Mucosa of descending colon (tissue), 3 donors: ENCODE measurements at places on chromosomes 4 and X. TPM values are rescaled to one million over a fixed set of nuclear protein-coding genes. Genes with fewer than 3 reads are reported as not detected.

PPP2R2C gene
- total RNA-seq: 0.41 TPM

TMEM128 gene
- 20.7 TPM for total RNA-seq

PABPC4L gene
- total RNA-seq: 0.70 TPM

LAMP2 gene
- 75.1 TPM for total RNA-seq

TLR8 gene
- total RNA-seq: 2.3 TPM

TMEM150C gene
- 9.4 TPM for total RNA-seq

USP17L12 gene
- not detected for total RNA-seq

FGG gene
- total RNA-seq: not detected

CFAP99 gene
- total RNA-seq: 1.2 TPM

UGT2B10 gene
- not detected for total RNA-seq

ANOS1 gene
- total RNA-seq: 0.14 TPM

MND1 gene
- total RNA-seq: 1.6 TPM

SLITRK4 gene
- not detected for total RNA-seq

ADAMTS3 gene
- total RNA-seq: 0.57 TPM

INPP4B gene
- total RNA-seq: 22.2 TPM

SH2D1A gene
- total RNA-seq: 0.32 TPM

SPATA4 gene
- total RNA-seq: not detected

NSD2 gene
- 83.3 TPM for total RNA-seq

ARAF gene
- total RNA-seq: 82.1 TPM

ZMAT1 gene
- total RNA-seq: 2.6 TPM

KLKB1 gene
- 1.1 TPM for total RNA-seq

ARHGEF38 gene
- total RNA-seq: 21.1 TPM

BEX5 gene
- 2.9 TPM for total RNA-seq

WDR19 gene
- total RNA-seq: 6.7 TPM

EREG gene
- total RNA-seq: 2.3 TPM

XKRX gene
- 0.73 TPM for total RNA-seq

VCX3B gene
- total RNA-seq: not detected

NDP gene
- not detected for total RNA-seq

TLR10 gene
- total RNA-seq: 0.17 TPM

S100G gene
- not detected for total RNA-seq

CCSER1 gene
- 13.3 TPM for total RNA-seq

FRG2 gene
- total RNA-seq: not detected

MAGIX gene
- total RNA-seq: 9.5 TPM

PAGE4 gene
- total RNA-seq: not detected

TCEAL6 gene
- not detected for total RNA-seq

TCEAL5 gene
- total RNA-seq: 0.92 TPM

BRS3 gene
- not detected for total RNA-seq

ETDB gene
- total RNA-seq: not detected

MAP7D3 gene
- 4.4 TPM for total RNA-seq

SNCA gene
- total RNA-seq: 0.43 TPM

CXCL11 gene
- total RNA-seq: not detected

F8A2 gene
- not detected for total RNA-seq

IGFBP7 gene
- total RNA-seq: 116 TPM

EDNRA gene
- total RNA-seq: 0.72 TPM

BMP15 gene
- not detected for total RNA-seq

TRO gene
- 2.1 TPM for total RNA-seq

GLRA2 gene
- total RNA-seq: 3.2 TPM

XAGE1B gene
- total RNA-seq: not detected

DDX53 gene
- not detected for total RNA-seq

ATRX gene
- total RNA-seq: 108 TPM

NAP1L2 gene
- 5.9 TPM for total RNA-seq

TMEM156 gene
- 0.94 TPM for total RNA-seq
